Thyroid gland (tissue), 4 donors: ENCODE measurements at places on chromosomes 5 and 9. TPM values are rescaled to one million over a fixed set of nuclear protein-coding genes. Genes with fewer than 3 reads are reported as not detected.
A peak's percentile ranks its signal among the peaks of the same experiment; 100 is the strongest.

DNA sequence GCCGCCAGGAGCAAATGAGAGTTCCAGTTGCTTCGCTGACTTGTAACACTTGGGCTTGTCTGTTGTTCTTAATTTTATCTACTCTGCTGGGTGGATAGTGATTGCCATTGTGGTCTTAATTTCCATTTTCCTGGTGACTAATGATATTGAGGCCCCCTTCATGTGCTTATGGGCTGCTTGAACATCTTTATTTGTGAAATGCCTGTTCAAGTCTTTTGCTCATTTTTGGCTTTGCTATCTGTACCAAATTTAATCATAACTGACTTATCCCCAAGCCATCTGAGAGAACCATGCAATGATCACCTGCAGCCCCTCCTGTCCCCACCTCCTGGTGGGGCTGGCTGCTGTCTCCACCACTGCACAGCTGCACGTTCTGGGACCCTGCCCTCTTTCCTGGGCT, 20.5 kb downstream of the STC2 start:
- no peak overlapping the region for H3K4me3 ChIP-seq
- H3K27me3 ChIP-seq, result no peaks in the 10 kb centered on the region
- peaks cover 19% of the 10 kb centered on the region for H3K4me1 ChIP-seq
- H3K36me3 ChIP-seq, result no peaks in the 10 kb centered on the region
- H3K27ac ChIP-seq, result no peak overlapping the region

GRCh38 chr9:124530246-124530645, 23.0 kb upstream of the NR5A1 start:
- DNase-seq, result no peak
- H3K4me1 ChIP-seq, result no peaks in the 10 kb centered on the region
- no peaks in the 10 kb centered on the region for H3K27me3 ChIP-seq
- H3K4me3 ChIP-seq, result no peak overlapping the region

The OR13C5 gene
- total RNA-seq, result not detected

DNA sequence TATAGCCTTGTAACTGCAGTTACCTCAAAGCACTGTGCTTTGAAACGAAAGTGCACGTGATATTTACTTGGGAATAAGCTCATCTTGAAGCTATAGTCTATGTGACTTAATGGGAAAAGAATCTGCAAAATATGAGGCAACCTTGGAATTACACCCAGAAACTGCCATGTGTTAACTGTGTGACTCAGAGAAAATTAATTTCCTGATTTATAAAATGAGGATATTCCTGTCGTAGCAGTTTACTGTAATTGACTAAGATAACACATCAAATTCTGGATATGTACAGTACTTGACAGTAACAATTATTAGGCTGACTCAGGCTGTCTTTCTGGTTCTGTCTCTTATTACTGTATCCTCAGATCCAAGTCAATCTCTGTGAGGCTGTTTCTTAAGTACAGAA, 1079.9 kb upstream of the ACO1 start:
- H3K27ac ChIP-seq, result no peak overlapping the region
- H3K4me1 ChIP-seq, result no peaks in the 10 kb centered on the region
- DNase-seq, result no peak
- H3K4me3 ChIP-seq, result no peak overlapping the region

The NDUFS4 gene
- total RNA-seq, result 125 TPM

DNA sequence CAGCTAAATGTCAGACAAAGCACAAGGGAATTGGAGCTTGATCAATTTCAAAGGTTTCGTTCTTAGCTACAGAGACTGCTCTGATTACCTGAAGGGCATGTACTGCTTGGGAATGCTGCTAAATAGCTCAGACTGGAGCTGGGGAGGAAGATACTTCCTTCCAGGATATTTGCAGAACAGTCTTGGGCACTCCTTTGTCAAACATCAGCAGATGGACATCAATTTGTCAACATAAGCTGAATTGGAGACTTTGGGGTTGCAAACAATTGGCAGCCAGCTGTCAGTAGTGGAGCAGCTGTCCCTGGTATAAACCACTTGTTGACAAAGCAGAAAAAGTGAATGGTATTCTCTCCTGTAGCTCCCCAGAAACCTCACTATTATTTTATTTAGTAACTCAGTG, 182.0 kb downstream of the CCDC192 start:
- H3K36me3 ChIP-seq, result no peaks in the 10 kb centered on the region
- DNase-seq, result no peak
- H3K27me3 ChIP-seq, result no peaks in the 10 kb centered on the region
- H3K27ac ChIP-seq, result no peak overlapping the region

- peaks cover 15% of the 10 kb centered on the region for H3K4me1 ChIP-seq
- peak; percentile 84 for DNase-seq
- H3K27me3 ChIP-seq, result no peaks in the 10 kb centered on the region
- no peaks in the 10 kb centered on the region for H3K36me3 ChIP-seq
- no peak overlapping the region for H3K27ac ChIP-seq
- H3K4me3 ChIP-seq, result no peak overlapping the region
Observed at GRCh38 chr5:2200261-2200950, 317.7 kb upstream of the IRX4 start.

The FOXD4L4 gene
- 0.63 TPM for total RNA-seq

DNA sequence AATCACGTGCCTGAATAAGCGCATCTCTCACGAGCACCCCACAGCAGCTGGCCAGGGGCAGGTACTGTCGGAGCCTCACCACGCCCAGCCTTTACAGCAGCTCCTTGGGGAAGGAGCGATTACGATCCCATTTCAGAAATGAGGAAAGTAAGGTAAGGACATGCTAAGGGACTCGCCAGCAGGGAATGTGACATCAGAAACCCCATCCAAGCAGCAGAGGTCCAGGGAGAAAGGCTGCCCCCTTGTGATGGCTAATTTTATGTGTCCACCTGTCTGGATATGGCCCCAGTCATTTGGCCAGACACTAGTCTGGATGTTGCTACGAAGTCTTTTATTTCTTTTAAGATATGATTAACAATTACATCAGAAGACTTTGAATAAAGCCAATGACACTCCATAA, 77.3 kb downstream of the UBE2QL1 start:
- H3K27ac ChIP-seq, result no peak overlapping the region
- no peaks in the 10 kb centered on the region for H3K36me3 ChIP-seq
- H3K4me3 ChIP-seq, result no peak overlapping the region
- no peaks in the 10 kb centered on the region for H3K27me3 ChIP-seq
- H3K4me1 ChIP-seq, result no peaks in the 10 kb centered on the region

GRCh38 chr9:114089206-114089840, 9.8 kb downstream of the KIF12 start:
- H3K27ac ChIP-seq, result no peak overlapping the region
- no peak overlapping the region for H3K4me3 ChIP-seq
- no peaks in the 10 kb centered on the region for H3K36me3 ChIP-seq
- no peaks in the 10 kb centered on the region for H3K4me1 ChIP-seq
- no peak for DNase-seq
- H3K27me3 ChIP-seq, result no peaks in the 10 kb centered on the region

- no peaks in the 10 kb centered on the region for H3K36me3 ChIP-seq
- H3K4me1 ChIP-seq, result no peaks in the 10 kb centered on the region
- DNase-seq, result no peak
- H3K27me3 ChIP-seq, result no peaks in the 10 kb centered on the region
Observed at GRCh38 chr5:167576897-167577296, 714.5 kb upstream of the WWC1 start.

The MEIKIN gene
- not detected for total RNA-seq

The DMRTA1 gene
- 4.7 TPM for total RNA-seq

GRCh38 chr9:127562279-127562796, 49.7 kb upstream of the STXBP1 start:
- DNase-seq, result no peak
- no peak overlapping the region for H3K4me3 ChIP-seq
- H3K4me1 ChIP-seq, result peaks cover 83% of the 10 kb centered on the region
- peaks cover 21% of the 10 kb centered on the region for H3K36me3 ChIP-seq
- H3K27ac ChIP-seq, result peak overlapping the region; percentile 98
- no peaks in the 10 kb centered on the region for H3K27me3 ChIP-seq

DNA sequence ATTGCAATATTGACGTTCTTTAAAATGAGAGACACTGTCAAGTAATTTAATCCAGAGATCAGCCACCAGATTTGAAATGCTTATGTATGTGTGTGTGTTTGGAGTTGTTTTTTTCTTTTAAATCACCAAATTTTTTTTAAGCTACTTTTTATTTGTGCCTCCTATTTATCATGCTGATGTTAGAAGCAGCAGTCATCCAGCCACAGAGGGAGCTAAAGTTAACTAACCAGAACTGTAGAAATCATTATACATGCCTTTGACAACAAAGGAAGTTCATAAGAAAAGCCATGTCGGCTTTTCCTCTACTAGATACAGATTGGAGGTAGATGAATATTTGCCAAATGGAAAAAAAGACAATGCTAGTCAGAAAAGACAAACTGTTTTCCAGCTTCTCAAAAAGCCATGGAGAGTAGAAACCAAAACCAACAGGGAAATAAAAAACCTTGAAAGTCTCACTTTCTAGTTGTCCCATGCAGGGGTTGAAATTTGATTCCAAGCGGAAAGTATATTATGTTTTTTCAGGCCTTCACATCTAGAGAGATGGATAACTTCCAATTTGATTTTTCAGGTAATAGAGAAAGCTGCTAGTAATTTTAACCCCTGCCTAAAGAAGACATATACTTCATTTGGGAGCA, 4.5 kb downstream of the PURA start:
- H3K27ac ChIP-seq, result peak overlapping the region; percentile 16
- DNase-seq, result no peak
- peaks cover 25% of the 10 kb centered on the region for H3K4me1 ChIP-seq
- H3K4me3 ChIP-seq, result no peak overlapping the region

DNA sequence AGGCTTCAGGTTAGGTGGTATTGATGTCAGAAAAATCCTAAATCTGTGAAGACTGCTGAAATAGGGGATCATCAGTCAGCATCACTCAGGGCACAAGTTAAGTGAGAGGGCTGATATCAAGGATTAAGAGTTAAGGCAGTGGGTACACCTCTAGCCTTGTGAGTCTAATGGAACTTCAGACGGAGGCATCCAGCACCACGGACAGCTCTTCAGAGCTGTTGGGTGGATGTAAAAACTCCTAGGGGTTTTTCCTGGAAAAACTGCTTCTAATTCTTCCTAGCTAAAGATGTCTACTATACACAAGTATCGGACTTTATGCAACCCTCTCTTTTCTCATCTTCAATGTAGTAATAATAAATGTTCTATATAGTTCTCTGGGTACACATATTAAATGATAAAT, 165.9 kb downstream of the SH3GL2 start:
- H3K4me3 ChIP-seq, result no peak overlapping the region
- H3K27me3 ChIP-seq, result no peaks in the 10 kb centered on the region
- no peak for DNase-seq
- no peaks in the 10 kb centered on the region for H3K36me3 ChIP-seq
- H3K27ac ChIP-seq, result no peak overlapping the region

- H3K4me3 ChIP-seq, result no peak overlapping the region
- H3K27me3 ChIP-seq, result no peaks in the 10 kb centered on the region
- peaks cover 16% of the 10 kb centered on the region for H3K4me1 ChIP-seq
- H3K36me3 ChIP-seq, result no peaks in the 10 kb centered on the region
- no peak for DNase-seq
- no peak overlapping the region for H3K27ac ChIP-seq
Observed at GRCh38 chr5:159911349-159911748, 4.9 kb upstream of the ADRA1B start.

- no peaks in the 10 kb centered on the region for H3K4me1 ChIP-seq
- H3K27ac ChIP-seq, result no peak overlapping the region
- H3K4me3 ChIP-seq, result no peak overlapping the region
- no peak for DNase-seq
- H3K36me3 ChIP-seq, result no peaks in the 10 kb centered on the region
- no peaks in the 10 kb centered on the region for H3K27me3 ChIP-seq
Observed at GRCh38 chr5:40033411-40033810, 608.6 kb upstream of the DAB2 start.

DNA sequence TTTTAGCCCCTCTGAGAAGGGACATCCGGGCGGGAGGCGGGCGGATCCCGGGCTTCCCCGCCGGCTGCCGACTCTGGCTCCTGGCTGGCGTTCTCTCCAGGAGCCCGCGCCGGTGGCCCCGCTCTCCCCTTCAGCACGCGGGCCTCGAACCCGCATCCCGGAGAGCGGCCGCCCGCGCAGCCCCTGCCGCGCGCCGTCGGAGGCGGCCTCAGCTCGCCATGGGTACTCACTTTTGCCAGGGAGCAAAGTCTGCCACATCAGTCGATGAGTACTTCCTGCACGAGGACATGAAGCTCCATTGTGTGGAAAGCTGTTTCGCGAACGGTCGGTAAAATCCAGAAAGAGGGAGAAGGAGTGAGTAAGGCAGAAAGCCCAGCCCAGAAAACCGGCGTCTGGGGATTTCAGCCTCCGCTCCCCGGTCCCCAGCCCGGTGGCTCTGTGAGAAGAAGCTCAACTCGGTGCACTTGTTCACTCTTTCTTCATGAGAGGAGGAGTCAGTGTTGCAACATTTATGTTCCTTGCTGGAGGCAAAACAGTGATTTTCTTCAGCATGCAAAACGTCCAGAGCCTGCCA, at the start of gene PRLR:
PRLR (minus strand) TSS at position 450 of the 574 bp plus-strand sequence. CDS start 140,867 bp downstream, outside the sequence.
- peak within 1 kb of the TSS; percentile 20 for H3K4me3 ChIP-seq
- no peaks in the 10 kb centered on the region for H3K36me3 ChIP-seq
- no peaks in the 10 kb centered on the region for H3K27me3 ChIP-seq
- DNase-seq, result peak; percentile 31
- no peak within 1 kb of the TSS for H3K27ac ChIP-seq
- peaks cover 7% of the 10 kb centered on the region for H3K4me1 ChIP-seq

DNA sequence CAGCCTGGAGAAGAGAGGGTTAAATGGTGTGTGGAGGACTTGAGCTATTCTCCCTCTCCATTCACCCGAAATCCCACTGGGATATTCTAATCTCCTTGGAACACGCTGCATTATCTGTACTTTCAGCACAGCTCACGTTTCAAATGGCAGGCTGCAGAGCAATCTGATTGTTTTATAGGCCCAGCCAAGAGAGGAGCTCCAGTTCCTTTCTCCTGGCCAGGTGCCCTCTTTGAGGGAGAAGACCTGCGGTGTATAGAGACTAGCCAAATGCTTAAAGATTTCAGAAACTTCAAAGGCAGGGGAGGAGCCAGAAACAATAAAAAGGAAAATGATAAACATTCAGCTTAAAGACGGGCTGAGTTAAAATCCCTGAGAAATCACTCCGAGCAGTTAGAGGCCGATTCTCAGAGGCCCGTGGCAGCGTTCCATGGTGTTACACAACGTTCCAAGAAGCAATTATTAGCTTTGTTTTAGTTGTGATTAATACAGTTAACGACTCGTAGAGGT, 564.0 kb upstream of the KLF4 start:
- no peaks in the 10 kb centered on the region for H3K27me3 ChIP-seq
- no peak overlapping the region for H3K27ac ChIP-seq

The TLE1 gene
- total RNA-seq, result 60.1 TPM

DNA sequence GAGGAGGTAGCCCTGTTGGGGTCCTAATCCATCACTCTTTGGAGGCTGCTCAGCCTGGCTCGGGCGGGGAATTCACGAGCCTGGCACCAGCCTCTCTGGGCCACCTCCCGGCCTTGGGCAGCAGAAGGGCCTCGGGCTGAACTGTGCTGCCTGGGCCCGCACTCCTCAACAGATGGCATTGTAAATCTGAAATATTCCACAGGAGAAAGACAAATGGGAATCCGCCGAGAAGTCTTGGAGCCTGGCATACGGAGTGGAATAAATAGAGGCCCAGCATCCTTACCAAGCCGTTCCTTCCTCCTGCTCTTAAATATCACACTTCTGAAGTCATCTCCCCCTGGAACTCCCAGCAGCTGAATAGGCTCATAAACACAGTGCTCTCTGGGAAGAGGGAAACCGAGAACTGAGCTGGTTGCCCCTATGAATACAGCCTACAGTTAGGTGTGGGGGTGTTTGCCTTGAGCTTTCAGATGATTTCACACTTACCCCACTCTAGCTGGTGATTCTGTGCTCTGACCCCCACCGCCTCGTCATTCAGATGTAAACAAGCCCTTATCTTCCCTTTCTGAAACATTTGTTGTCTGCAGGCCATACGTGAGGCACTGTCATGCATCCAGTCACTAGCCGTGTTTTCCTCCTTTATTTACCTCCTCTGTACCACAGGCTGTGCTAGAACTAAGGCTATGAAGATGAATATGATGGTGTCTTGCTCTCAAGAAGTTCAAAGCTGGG, 455.0 kb upstream of the CLINT1 start:
- no peaks in the 10 kb centered on the region for H3K36me3 ChIP-seq
- DNase-seq, result no peak
- no peaks in the 10 kb centered on the region for H3K27me3 ChIP-seq
- H3K4me1 ChIP-seq, result no peaks in the 10 kb centered on the region
